ENCODE measurements at places on chromosomes 4 and X.

DNA sequence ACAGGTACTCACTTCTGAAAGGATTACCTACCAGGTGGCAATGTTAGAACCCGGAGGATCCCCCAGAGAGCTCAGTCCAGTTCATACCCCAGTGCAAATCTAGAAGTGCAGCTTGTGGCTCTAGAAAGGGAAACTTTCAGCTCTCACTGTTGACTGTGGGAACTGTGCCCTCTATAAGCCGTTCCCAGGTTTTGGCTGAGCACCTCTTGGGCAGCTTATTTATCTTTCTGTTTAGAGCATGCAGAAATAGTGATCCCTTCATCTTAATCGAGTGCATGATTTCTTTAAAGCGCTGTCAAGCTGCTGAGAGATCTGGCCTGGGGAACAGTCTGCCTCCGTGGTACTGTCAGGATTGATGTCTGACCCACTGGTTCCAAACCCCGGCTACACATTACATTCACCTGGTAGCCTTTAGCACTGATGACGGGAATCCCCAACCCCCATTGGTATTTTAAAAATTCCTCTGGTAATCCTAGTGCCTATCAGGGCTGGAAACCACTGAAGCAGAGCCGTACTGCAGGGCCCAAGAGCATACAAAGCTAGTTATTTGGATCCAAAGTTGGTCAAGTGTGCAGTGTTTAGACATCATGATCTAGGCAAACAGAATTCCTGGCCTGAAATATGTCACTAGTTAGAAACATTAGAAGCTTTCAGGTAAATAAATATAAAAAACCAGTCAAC is 103.2 kb downstream of the KLHL8 start:
- no peak for DNase-seq

GRCh38 chrX:6384921-6385320 is 150.0 kb downstream of the VCX3A start:
- DNase-seq: no peak

DNA sequence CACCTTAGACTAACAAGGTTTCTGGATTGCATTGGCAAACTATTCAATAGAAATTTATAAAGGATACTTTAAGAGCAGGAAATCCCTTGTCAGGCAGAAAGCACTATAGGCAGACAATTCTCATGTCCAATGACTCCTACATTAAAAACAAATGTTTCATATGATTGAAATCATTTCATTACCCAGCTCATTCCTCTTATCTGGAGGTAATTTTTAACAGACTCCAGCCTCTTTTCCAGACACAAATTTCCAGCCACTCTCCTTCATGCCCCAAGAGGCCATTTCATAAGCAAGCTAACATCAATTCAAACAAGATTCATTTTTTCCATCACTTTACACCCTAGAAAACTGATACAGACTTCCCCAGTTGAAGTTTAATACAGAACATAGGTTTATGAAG is 495.1 kb upstream of the FRG1 start:
- DNase-seq: no peak

DNA sequence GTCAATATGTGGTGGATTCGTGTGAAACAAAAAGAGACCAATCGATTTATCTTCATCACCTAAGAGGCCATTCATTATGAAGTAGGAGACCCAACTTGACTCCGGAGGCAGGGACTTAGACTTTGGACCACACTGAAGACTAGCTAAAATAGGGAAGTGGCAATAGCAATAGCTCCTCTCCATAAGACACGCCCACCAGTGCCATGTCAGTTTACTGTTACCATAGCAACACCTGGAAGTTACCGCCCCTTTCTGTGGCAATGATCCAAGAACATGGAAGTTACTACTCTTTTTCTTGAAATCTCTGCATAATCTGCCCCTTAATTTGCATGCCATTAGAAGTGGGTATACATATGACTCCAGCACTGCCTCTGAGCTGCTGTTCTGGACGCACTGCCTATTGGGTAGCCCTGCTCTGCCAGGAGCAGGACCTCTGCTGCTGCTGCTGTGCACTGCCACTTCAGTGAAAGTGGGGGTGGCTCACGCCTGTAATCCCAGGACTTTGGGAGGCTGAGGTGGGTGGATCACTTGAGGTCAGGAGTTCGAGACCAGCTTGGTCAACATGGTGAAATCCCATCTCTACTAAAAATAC is 163.2 kb downstream of the PRKX start:
- DNase-seq: peak; percentile 10

DNA sequence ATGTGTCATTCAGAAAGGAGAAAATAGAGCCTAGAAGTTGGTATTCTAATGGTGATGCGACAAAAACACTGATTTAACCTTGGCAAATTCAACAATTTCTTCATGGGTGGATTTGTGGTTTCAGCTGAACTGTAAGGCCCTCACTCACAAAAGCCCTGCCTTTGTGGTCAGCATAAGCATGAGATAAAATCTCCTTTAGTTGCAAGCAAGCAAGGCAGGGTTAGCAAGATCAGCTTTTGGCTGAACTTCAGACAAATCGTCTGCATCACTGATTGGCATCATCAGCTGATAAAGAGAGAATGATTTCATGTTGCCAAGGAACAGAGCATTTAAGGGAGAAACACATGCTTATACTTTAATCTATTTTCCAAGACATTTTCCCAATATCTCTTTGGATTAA is 2582.2 kb downstream of the PCDH7 start:
- peak; percentile 41 for DNase-seq
